ENCODE measurements at places on chromosomes 1 and 21.

- no peak for DNase-seq
These were observed 107.5 kb downstream of the CHRM3 start for GRCh38 chr1:239493811-239494414.

GRCh38 chr1:32702599-32703478 is at the start of gene SYNC:
Gene SYNC (minus strand): TSS chr1:32702770. CDS start chr1:32702660, 110 bp downstream.
- no peak for DNase-seq

DNA sequence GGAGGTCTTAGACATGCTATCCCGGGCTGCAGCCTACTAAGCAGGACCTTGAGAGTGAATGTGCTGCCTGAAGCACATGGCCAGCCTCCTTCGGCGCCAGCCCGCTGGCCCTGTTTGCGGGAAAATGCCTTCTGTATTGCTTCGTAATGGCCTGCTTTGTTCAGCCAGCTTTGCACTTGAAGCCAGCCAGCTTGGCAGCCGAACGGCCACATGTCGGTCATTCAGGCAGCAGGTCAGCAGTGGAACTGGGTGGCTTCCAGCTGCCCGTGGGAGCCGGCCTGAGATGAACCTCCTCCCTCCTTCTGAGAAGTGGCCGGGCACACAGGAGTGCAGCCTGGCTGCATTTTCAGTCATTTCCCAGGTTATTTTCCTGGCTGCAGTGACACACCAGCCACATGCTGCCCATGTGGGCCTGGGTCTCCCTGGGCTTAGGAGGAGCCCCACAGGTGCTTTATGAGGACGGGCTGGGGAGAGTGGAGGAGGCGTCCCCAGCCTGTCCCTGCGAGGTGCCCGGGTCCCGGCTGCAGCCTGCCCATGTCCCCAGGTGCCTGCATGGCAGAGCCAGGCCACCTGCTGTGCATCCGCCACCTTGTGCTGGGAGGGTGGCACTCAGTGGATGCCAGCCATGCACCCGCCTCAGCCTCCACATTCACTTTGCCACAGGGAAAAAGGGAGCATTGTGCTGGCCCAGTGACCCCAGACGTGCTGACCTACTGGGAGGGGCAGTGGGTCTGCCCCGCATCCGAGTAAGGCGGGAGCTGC is 103.5 kb downstream of the SIK1 start:
- DNase-seq: peak; percentile 64

DNA sequence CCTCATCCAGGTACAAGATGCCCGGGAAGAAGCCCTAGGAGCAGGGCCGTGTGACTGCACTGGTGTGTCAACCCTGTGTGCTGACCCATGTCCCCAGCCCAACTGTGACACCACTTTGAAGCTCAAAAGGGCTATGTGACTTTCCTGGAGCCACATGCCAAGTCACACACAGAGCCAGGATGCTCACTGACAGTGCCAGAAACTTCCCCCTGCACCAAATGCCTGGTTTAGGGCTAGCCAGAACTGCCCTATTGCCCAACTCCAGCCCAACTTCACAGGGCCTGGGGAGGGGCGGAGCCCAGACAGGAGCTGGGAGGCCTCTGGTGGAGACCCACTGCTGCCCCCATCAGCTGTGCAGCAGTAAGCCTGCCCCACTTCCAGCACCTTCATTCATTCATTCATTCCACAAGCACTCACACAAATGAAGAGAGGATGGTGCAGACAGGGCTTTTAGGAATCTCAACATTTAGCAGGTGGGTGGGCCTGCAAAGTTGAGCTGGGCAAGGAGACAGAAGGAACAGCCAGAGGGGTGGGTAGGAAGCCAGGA is 36.7 kb downstream of the KCNQ4 start:
- no peak for DNase-seq

- no peak for DNase-seq
These were observed 6.9 kb upstream of the C1orf216 start for GRCh38 chr1:35725596-35725995.

GRCh38 chr1:206568256-206568655 is 44.0 kb downstream of the EIF2D start:
- DNase-seq: no peak

- no peak for DNase-seq
These were observed 67.2 kb upstream of the FOXD3 start for GRCh38 chr1:63255153-63255552.

- DNase-seq: no peak
These were observed 376.5 kb downstream of the LRRIQ3 start for GRCh38 chr1:73821520-73821919.

DNA sequence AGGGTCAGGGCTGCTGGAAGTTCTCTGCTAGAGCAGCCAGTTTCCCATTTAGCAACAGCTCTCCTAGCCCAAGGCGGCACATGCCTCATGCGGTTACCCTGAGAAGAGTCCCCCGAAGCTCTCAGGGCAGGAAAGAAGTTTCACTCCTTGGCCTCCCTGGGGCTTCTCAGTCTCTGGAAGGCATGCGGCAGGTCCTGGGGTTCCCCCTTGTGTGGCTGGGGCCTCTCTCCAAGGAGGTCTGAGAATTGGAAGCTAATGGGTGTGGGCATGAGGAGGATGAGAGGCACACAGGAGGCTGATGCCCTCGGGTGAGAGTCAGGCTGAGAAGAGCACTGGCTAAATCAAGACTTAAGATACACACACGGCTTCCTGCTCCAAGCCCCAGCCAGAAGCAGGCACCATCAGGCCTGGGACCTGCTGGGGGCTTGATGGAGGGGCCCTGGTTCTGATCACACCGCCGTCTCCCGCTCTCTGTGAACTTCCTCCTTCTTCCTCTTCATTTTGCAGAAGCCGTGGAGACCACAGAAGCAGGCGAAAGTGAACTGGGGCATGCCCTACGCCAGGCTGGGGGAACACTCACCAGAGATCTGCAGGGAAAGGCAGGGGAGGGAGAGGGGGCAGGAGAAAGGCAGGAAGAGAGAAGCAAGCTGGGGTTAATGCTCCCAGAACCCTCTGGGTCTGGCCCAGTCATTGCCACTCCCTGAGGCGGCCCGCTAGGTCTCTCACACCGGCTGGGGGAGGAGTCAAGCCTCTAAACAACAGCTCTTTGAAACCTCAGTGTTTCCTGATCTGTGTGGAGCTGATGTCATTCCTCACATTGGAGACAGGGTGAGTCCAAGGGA is 15.1 kb downstream of the BLACAT1 start:
- peak; percentile 3 for DNase-seq

DNA sequence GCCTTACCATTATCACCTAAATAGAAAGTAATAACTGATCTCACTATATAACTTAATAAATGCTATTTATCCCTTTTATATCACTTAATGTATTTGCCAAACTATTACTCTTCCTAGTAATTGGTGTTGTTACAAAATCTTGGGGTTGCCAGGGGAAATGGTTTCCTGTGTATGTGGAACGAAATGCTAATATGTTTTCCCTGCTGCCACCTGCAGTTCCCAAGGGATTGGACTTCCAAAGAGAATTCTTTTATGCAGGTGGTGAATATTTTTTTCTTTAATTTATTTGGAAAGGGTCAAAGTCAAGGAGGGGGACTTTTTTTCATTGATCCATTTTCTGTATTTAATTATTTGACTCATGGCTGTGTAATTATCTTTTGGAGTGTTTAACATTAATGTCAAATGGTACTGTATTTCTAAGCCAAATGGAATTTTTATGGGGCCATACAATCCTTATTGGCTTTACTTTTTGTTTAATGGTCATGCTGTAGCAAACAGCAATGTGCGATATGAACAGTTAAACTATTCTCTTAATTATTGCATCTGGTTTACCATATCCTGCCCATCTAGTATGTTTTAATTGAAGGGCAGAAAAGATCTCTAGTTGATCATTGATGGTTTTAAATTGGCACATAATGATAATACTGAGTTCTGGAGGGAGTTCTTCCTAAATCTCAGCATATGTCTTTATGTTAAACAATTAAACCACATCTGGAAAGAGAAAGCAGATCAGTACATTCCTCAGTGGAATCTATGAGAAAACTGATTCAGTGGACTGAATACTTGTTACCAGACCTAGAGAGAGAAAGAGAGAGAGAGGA is 486.3 kb downstream of the TTLL7 start:
- DNase-seq: no peak

DNA sequence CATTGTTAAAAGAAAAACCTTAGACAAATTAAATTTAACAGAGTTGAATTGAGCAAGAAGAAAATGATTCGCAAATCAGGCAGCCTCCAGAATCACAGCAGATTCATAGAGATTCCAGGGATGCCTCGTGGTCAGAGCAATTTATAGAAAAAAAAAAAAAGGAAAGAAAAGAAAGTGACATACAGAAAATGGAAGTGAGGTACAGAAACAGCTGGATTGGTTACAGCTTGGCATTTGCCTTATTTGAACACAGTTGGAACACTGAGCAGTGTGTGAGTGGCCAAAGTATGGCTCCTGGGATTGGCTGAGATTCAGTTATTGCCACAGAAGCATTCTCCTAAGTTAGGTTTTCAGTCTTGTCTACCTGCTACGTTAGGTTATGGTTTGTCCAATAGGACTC is 9.1 kb upstream of the C21orf91 start:
- DNase-seq: no peak

- DNase-seq: no peak
These were observed 3.2 kb downstream of the MYOCOS start for GRCh38 chr1:171625225-171625624.

GRCh38 chr1:91948501-91949355 is 473 bp upstream of the BRDT start:
- no peak for DNase-seq

GRCh38 chr21:41774467-41775148 is 7.8 kb upstream of the RIPK4 start:
- DNase-seq: no peak

DNA sequence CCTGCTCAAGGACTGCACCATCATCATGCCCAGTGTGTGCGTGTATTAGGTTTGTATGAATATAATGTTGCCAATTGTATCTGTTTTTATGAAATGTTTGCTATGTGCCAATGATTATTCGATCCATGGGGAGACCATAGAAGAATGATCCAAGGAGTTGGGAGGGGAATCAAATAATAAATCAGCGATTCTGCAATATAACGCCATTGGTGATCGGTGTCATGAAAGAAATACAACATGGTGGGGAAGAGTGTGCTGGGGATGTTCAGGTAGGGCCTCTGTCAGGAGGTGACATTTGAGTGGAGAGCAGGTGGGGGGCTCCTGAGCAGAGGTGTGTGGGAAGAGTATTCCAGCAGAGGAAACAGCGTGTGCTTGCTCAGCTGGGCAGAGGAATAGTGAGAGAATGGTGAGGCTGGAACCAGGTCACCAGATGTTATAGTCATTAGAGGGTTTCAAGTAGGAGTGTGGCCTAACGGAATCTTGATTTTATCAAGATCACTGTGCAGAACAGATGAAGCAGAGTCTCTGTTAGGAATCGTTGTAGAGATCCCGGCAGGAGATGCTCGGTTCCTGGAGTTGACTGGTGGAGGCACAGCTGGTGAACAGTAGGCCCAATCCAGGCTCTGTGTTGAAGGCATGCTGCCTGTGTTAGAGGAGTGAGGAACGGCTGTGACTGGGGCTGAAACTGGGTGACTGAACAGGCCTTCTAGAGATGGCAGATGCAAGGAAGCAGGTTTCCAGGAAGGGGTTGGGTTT is 2.9 kb upstream of the ZNF496 start:
- no peak for DNase-seq

- no peak for DNase-seq
These were observed 145.1 kb upstream of the SMYD2 start for GRCh38 chr1:214135886-214136285.

- DNase-seq: no peak
These were observed 80.2 kb downstream of the FMN2 start for GRCh38 chr1:240171907-240172306.

DNA sequence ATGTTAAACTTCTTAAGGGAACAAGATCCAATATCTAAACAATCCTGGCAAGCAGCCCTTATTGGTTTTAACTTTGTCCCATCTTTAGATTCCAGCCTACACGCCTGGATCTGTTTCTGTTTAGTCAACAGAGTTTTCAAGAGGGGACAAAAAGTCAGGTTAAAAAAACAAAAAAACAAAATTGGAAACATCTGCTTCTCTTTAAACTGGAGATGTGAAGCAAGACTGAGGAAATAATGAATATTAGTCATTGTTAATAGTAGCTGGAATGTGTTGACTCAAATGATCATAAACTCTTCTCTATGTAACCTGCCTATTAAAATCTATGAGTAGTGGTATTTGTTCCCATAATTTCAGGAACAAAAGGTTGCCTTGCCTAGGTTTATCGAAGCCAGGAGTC is 55.0 kb downstream of the NID1 start:
- DNase-seq: peak; percentile 17

- DNase-seq: no peak
These were observed 560 bp downstream of the PLEKHM2 start for GRCh38 chr1:15684468-15685291.

DNA sequence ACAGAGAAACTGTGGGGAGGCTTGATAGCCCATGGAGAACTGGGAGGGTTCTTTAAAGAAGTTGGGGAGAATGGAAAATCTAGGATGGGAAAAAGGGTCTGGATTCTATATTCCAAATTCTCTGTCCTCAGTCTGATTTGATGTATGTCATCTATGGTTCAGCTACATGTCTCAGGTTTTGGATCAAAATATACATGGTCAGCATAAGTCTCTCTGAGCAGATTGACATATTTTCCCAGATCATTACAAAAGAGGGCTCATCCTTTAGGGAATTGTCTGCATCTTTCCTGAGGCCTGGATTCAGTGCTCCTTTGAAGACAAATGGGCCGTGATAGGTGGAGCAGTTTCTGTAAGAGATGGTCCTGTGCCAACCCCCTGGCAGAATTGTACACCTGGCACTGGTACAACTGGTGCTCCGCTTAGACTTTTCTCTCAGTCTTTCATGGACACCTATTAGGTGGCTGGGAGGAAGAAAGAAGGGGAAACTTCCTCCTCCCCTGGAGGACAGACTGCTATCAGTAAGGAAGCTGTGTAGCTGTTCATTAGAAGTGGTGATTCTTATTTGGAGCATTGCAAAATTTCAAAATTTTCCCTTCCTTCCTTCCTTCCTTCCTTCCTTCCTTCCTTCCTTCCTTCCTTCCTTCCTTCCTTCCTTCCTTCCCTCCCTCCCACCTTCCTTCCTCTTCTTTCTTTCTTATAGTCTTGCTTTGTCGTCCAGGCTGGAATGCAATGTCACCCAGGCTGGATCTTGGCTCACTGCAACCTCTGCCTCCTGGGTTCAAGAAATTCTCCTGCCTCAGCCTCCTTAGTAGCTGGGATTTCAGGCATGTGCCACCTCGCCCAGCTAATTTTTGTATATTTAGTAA is 26.1 kb upstream of the RGL1 start:
- DNase-seq: no peak

GRCh38 chr1:247357781-247358211 is 26.1 kb upstream of the ZNF496 start:
- DNase-seq: no peak

- no peak for DNase-seq
These were observed 839 bp upstream of the ACBD3 start for GRCh38 chr1:226187380-226187779.

DNA sequence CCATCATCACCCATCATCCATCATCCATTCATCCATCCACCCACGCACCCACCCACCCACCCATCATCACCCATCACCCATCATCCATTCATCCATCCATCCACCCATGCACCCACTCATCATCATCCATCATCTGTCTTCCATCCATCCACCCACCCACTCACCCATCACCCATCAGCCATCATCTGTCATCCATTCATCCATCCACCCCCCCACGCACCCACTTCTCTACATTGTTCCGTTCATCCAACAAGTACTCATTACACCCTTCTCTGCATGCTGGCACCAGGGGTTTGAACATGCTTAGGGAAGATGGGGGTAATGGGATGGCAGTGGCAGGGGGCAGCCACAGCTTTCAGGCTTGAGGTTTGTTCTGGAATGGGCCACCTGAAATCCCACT is 82.1 kb downstream of the ADARB1 start:
- DNase-seq: no peak

GRCh38 chr21:26710155-26710554 is 135.1 kb downstream of the ADAMTS1 start:
- no peak for DNase-seq
